ENCODE measurements at places on chromosomes 2 and 18. TPM values are rescaled to one million over a fixed set of nuclear protein-coding genes. Genes with fewer than 3 reads are reported as not detected.

Gene CCL20
- not detected for total RNA-seq

Gene ANKAR
- 4.4 TPM for total RNA-seq

Gene SLC16A14
- total RNA-seq = 0.56 TPM

Gene KCNIP3
- total RNA-seq = 0.83 TPM

Gene CHRND
- not detected for total RNA-seq

Gene KATNAL2
- total RNA-seq = 1.4 TPM

DNA sequence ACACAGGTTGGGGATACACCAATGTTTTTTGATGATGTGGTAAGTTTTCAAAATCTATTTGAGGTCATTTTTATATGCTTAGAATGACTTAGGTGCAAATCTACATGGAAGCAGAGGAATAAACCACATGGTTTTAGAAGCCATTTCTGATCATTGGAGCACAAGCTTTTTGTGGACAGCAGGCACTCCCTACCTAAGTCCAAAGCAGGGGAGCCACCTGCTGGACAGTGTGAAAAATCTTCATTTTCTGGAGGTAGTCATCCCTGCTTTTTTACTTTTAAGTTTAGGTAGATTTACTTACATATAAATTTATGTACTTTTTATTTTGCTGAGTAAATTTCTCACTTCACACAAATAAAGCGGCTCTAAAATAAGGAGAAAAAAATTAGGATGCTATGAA, 323.2 kb downstream of the PLCL1 start:
- peak; percentile 71 for DNase-seq

GRCh38 chr2:64406407-64406774, 47.6 kb upstream of the LGALSL start:
- DNase-seq = no peak

GRCh38 chr2:3169106-3169870, 208.3 kb downstream of the EIPR1 start:
- DNase-seq = peak; percentile 69

DNA sequence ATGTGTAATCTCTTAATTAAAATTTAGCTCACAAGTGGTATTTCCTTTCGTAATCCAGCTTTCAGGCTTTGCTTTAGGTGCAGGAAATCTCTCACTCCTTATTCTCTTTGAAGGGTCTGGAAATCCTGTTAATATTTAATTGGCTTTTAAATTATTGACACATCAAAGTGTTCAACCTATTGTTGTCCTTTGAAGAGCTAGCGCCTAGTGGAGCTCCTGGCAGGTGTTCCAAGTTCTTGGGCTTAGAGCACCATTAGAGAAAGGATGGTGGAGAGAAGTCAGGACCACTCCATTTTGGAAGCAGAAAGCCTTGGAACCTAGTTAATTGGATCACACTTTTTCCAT, 92.4 kb downstream of the CABLES1 start:
- no peak for DNase-seq

DNA sequence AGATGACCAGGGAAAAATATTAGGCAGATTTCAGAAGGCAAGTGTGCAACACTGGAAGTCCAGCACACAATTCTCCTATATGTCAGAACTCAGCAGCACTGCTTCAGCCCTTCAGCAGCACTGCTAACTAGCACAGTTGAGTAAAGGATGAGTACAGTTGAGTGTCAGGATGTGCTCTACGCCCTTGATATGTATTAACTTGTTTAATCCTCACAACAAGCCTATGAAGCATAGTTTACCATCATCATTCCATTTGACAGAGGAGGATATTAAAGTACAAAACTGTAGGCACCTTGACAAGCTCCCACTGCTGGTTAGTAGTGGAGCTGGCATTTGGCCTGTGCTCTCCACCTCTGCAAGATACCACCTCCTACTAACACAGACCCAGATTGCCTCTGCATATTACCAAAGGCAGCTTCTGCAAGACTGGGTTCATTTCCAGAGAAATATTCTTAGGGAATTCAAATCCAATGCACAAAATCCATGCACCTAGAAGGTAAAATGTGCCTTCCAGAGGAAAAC, 230.8 kb downstream of the ANAPC1 start:
- DNase-seq = no peak

DNA sequence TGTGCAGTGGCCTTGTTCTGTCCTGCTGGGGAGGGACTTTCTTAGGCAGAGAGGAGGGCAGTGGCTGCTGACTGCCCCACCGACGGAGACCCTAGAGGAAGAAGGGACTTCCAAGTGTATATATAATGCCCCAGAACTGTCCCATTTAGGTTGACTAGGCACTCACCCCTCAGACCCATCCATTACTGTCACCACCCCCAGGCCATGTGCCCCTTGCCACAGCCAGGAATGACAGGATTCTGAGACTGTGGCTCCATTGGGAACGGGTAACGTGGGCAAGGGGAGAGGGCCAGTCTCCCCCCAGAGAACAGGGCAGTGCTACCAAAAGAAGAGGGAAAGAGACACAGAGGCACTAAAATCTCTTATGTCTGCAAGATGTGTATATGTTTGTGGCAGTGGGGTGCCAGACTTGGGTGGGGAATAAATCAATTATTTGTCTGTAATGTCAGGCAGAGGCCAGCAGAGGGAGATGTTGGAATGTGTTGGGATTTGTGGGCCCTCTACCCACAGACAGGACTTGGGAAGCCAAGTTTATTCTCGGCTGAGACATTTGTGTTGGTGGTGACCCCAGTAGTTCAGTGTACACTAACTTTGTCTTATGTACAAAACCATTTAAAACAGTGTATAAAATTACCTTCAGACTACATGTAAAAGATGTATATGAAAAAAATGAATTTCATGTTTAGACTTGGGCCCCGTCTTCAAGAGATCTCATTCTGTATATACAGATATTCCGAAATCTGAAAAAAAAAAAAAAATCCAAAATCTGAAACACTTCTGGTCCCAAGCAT, 24.0 kb upstream of the TMEM37 start:
- DNase-seq = peak; percentile 58

GRCh38 chr2:6072768-6073167, 380.6 kb downstream of the SOX11 start:
- DNase-seq = no peak

DNA sequence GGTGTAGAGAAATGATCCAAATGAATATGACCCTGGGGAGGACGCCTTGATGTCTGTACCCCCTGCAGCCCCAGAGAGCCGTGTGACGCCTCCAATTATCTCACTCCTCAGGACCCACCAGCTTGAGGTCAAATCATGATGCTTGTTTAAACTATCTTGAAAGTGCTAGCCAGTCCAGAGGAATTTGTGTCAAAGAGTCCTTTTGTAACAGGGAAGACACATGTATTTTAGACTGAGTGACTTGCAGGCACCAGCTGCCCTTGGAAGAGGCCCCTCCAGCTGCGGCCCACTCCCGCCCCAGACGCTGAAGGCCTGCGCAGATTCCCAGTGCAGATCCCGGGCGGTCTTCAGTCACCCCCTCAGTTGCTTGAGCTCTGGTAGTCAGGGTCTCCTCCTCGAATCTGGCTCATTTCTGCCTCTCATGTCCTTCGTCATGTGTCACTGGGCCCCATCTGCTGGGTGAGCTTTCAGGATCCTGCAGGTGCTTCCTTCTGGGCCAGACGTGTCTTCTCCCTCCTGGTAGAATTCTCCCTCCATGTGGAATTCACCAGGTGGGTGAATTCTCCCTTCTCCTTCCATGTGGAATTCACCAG, 77.4 kb downstream of the RNF144A start:
- no peak for DNase-seq

GRCh38 chr2:17148407-17149145, 369.7 kb downstream of the RAD51AP2 start:
- no peak for DNase-seq

DNA sequence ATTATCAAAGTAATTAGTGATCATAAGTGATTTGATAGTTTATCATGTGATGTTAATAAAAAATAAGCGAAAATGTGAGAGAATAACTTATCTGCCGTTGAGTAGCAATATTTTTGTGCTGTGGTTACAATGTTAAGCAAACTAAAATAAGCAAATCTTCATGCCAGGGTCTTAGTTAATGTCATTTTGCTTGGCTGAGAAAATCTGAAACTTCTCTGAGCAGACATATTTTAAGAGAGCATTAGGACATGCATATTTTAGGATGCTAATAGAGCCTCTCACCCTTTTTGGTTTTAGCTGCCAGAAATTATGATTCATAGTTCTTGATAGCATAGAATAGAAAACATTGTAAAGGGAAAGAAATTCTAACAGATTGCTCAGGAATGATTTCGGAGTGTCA, 233.5 kb upstream of the ZEB2 start:
- no peak for DNase-seq

- DNase-seq = peak; percentile 33
Measured at GRCh38 chr2:162333968-162334367, 10.0 kb upstream of the GCA start.

DNA sequence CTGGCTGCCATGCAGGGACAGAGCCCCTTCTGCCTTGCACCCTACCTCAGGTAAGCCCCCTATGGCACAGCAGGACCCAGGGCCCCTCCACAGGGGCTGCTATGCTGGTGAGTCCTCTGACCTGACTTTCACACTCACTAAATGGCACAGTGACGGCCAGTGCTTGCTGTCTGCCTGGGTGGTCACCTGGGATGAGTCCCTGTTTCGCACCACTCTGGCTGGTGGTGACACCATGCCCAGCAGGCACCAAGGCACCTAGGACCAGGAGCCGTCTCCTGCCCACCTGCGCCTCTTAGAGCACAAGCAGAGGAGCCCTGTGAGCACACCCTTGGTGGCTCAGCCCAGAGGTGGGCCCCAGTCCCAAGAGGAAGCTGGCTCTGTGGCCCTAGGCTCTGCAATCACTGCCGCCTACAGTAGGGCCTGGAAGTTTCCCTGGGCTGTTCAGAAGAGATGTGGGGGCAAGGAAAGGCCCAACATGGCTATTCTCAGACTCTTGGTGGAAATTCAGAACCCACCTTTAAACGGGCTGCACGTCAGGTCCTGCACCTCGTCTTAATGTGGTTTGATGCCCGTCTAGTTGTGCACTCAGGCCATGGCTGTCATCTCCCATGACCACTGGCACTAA, 96.0 kb downstream of the PLB1 start:
- no peak for DNase-seq

DNA sequence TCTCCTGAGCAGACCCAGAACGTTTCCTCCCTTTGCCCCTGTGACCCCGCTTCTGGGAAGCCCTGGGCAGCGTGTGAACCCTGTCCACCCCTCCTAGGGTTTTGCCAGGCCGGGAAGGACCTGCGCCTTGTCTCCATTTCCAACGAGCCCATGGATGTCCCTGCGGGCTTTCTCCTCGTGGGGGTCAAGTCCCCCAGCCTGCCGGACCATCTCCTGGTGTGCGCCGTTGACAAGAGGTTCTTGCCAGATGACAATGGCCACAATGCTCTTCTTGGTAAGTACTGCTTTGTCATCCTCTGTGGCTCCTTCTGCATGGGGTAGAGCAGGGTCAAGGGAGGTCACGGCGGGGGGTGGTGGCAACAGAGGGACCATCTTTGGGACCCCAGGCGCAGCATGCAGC, 32.5 kb downstream of the GREB1 start:
- DNase-seq = no peak

GRCh38 chr18:11487390-11487789, 122.0 kb upstream of the SLC35G4 start:
- DNase-seq = no peak

GRCh38 chr2:237128026-237128703, 42.5 kb downstream of the COPS8 start:
- peak; percentile 100 for DNase-seq

DNA sequence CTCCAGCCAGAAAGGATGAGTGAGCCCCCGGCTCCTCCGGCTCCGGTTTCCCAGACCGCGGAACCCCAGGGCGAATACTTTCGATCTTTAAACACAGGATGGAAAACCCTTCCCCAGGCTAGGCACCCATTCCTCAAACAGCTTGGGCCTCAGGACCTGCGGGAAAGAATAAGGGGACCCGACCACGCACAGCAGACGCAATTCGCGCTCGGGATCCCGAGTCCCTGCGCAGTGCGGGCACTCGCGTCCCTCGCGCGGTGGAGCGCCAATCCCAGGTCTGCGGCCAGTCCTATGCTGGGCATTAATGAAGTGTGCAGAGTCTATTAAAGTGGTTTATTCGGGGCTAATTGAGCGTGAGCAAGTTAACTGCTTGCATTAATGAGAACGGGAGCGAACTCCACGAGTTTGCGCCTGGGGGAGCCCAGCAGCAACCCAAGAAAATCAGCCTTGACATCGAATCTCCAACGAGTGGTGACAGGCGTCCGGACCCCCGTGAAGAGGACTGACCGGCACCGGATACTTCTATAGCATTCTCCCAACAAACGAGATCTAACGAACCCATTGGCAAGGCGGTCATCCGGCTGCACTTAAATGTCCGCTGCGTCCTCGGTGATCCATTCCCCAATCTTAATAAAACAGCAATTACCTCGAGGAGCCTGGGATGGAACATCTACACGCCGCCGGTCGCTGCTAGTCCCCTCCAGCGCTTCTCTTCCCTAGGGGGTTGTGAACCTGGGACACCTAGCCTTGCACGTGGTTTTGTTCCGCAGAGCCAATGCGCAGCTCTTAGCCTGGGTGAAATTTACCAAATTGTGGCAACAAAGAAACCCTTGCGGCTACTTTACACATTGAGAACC, 1.6 kb downstream of the OSR1 start:
- peak; percentile 17 for DNase-seq
